Suppressor macrophage (primary cell): ENCODE measurements at places on chromosomes 11 and 22.

GRCh38 chr22:24104307-24105012, 76.8 kb upstream of the SUSD2 start:
- no peak for DNase-seq

DNA sequence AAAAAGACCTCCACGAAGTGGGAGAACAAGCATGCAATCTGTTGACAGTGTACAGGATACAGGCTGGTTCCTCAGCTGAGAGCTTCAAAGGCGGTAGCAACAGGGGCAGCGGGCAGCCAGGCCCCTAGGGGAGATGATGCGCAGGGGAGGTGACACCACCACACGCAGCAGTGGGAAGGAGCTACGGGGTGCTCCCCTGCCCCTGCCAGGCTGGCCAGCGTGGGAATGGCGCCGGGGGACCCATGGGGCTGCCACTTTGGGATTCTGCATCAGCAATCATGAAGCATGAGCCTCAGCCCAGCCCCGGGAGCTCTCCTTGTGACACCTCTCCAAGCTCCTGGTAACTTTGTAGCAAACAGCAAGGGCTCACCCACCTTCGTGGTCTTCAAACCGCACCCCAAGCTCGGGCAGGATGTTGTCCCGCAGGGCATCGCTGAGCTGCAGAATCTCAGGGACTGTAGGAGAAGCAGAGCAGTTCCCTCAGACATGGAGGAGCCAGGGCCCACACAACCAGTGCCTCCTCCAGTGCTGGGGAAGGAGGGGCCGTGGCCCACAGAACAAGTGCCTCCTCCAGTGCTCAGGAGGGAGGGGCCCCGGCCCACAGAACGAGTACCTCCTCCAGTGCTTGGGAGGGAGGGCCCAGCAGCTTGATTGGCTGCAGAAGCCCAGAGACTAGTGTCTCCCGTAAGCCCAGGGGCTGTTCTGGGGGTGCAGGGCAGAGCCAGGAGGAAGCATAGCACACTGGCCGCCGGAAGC, 14.6 kb upstream of the NAP1L4 start:
- no peak for DNase-seq

DNA sequence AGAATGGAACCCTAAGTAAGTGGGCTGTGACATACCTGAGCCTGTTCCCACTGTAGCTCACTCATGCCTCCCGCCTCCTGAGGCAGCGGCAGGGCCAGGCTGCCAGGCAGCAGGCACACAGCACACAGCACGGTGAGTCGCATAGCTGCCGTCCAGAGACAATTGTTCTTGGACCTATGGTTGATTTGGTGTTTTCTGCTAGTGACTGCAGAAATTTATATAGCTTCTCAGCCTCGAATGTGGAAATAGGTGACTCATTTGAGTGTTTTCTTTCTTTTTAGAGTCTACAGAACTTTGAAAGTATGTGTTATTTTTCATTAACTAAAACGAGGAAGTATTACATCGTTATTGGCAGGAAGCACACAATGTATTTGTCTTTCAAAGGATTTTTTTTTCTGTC, at the start of gene MMP7:
MMP7 (minus strand) TSS at position 190 of the 400 bp plus-strand sequence; CDS start at position 143, 47 bp downstream.
- peak; percentile 73 for DNase-seq

GRCh38 chr11:35247428-35247827, 108.5 kb downstream of the CD44 start:
- DNase-seq, result no peak

DNA sequence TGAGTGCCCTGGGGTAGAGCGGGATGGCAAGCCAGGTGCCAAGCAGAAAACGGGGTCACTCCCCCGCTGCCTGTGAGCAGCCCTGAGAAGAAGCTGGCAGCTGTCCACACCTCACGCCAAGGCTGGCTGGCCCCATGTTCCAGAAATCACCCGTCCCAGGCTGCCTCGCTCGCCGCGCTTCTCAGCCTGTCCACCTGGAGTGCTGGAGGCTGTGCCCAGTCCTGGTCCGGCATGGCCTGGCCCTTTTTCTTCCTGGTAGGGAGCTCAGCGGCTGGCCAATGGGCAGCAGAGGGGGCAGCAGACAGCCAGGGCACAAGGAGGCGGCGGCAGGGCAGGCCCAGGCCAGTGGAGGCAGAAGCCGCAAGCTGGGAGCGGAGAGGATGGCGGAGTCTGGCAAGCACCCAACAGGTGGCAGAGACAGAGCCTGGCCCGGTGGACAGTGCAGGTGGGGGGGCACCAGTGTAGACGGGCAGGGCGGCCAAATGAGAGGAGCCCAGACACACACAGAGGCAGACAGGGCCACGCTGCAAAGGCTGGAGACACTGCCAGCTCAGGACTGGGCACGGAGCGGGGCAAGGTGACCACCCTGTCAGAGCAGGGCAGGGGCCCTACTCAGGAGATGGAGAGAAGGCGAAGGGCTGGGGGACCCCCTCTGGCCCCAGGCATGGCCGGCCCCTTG, 37.2 kb upstream of the TH start:
- DNase-seq, result no peak

DNA sequence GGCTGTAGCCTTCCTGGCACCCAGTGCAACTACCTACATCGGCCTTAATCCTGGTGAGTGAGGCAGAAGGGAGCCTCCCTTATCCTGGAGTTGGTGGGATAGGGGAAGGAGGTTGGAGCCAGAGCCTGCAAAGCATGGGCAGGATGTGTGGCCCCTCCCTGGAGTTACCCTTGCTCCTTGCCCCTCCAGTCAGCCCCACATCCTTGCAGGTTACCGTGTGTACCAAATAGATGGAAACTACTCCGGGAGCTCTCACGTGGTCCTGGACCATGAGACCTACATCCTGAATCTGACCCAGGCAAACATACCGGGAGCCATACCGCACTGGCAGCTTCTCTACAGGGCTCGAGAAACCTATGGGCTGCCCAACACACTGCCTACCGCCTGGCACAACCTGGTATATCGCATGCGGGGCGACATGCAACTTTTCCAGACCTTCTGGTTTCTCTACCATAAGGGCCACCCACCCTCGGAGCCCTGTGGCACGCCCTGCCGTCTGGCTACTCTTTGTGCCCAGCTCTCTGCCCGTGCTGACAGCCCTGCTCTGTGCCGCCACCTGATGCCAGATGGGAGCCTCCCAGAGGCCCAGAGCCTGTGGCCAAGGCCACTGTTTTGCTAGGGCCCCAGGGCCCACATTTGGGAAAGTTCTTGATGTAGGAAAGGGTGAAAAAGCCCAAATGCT, 3.9 kb downstream of the SMPD1 start:
- DNase-seq, result no peak

DNA sequence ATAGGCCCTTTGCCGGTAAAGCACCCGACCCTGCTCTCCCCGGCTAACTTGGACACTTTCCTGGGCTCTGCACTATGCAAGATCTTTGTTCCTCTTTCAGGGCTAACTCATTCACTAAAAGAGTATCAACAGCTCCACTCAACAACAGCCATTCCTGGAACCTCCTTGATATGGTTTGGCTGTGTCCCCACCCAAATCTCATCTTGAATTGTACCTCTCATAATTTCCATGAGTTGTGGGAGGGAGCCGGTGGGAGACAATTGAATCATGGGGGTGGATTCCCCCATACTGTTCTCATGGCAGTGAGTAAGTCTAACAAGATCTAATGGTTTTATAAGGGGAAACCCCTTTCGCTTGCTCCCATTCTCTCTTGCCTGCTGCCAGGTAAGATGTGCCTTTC, 330.0 kb downstream of the TENM4 start:
- no peak for DNase-seq

- peak; percentile 67 for DNase-seq
Measured at GRCh38 chr11:57426929-57427726, at the start of gene SLC43A3. TSS of gene SLC43A3 (minus strand) at chr11:57427121. CDS start at chr11:57426172, 949 bp downstream.

DNA sequence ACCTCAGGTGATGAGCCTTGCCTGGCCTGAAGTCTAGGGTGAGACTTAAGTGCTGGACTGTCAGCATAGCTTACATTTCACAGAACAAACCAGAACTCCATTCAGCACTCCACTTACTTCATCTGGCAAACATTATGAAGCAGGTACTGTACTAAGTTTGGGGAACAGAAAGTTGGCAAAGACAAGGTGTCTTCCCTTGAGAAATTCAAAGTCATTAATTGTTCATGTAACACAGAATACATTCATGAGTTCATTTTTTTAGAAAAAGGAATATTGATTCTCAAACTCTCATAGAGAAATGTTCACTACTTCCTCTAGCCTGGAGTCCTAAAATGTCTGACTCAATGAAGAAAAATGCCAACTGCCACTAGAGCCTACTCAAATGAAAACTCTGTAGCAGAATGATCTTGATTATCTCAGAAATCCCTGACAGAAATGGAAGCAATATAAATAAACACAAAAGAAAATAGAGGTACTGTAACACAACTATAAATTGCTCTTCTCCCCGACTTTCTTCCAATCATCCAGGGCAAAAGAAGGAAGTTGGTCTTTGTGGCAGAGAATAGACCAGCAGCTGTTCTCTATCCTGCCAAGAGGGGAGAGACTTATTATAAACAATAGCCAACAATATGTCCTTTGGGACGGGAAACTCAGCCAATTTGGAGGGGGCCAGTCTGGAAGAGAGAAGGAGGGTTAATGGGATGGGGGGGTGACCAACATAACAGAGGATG, 129.2 kb upstream of the MTMR2 start:
- no peak for DNase-seq

GRCh38 chr11:77063407-77063806, 3.4 kb upstream of the CAPN5 start:
- DNase-seq, result no peak

DNA sequence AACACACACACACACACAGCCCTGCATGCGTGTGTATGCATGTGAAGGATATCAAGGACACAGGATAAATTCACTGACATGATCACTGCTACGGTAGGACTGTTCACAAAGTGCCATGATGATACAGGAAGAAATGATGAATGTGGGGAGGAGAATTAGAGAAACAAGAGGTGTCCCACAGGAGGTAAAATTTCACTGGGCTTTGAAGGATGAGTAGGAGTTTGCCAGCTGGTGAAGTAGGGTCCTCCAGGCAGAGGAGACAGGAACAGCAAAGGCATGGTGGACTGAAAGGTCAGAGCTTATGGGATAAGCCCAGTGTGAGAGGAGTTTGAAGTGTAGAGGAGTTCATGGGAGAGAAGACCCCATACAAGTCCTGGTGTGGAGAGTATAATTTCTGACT, 18.6 kb downstream of the NECTIN1 start:
- DNase-seq, result no peak

- no peak for DNase-seq
Measured at GRCh38 chr11:123924027-123924426, 15.4 kb upstream of the OR4D5 start.

DNA sequence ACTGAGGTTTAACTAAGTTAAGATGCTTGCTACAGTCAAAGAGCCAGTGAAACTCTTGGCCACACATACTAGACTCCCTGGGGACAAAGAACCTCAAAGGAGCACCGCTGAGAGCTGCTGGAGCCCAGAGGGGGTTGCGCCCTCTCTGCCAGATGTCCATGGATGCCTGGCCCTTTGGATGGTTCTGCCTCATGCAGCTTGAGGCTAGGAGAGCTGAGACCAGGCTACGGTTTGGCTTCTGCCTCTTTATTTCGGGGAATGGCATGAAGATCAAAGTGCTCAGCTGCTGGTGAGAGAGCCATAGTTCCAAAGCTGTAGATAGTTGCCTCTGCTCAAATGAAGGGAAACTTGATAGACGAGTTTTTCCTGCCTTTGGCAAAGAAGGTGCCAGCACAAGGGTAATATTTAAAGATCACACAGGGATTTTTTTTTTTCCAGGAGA, 43.0 kb downstream of the RASSF10 start:
- DNase-seq, result no peak

DNA sequence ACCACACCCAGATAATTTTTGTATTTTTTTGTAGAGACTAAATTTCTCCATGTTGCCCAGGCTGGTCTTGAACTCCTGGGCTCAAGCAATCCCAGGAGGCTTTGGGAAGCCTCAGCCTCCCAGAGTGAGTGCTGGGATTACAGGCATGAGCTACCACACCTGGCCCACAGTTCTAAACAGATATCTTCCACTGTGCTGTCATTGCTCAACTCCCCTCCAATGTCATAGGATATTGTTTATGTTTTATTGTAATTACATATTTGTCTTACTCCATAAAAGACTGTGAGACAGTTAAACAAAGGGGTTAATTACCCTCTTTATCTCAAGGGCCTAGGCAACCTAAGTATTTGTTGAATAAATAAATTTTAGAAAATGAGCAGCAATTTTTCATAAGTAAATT, 204.2 kb downstream of the GRM5 start:
- no peak for DNase-seq

GRCh38 chr11:69210310-69211035, 54.7 kb downstream of the SMIM38 start:
- peak; percentile 96 for DNase-seq

DNA sequence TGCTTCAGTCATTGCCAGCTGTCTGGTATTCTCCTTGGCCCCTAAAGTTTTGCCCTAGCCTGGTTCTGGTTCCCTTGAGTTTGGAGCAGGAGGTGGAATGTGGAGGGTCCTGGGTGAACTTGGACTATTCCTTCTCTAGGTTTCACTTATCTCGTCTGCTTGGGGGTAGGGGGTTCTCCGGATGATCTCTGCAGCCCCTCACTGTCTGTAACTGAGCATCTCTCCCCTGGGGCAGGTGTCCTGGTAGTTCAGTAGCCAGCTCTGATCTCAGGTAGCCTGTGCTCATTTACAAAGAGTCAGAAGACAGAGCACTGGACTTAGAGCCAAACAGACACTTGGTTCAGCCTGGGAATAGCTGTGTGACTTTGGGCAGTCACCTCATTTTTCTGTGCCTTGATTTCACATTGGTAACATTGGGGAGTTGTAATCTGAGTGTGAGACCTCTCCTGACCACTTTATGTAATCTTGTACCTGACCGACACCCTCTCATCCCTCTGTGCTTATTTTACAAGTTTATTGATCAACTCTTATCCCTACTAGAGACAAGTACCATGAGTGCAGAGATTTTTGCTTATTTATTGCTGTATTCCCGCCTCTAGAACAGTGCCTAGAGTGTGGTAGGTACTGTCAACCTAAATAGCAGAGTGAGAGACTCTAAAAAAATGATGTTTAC, 804 bp downstream of the CCDC134 start:
- no peak for DNase-seq

DNA sequence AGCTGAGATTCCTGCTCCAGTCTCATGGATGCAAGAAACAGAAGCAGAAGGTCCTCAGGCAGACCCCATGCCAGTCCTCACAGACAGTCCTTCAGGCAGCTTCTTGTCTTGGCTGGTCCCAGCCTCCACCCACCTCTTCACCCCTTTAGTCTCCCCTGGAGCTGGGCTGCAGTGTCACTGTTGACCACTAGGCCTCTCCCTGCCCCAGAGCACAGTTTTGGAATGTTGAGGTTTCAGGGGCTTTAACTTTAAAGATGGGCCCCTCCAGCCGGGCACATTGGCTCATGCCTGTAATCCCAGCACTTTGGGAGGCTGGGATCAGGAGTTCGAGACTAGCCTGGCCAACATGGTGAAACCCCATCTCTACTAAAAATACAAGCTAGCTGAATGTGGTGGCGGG, 39.5 kb upstream of the GCAT start:
- DNase-seq, result no peak

DNA sequence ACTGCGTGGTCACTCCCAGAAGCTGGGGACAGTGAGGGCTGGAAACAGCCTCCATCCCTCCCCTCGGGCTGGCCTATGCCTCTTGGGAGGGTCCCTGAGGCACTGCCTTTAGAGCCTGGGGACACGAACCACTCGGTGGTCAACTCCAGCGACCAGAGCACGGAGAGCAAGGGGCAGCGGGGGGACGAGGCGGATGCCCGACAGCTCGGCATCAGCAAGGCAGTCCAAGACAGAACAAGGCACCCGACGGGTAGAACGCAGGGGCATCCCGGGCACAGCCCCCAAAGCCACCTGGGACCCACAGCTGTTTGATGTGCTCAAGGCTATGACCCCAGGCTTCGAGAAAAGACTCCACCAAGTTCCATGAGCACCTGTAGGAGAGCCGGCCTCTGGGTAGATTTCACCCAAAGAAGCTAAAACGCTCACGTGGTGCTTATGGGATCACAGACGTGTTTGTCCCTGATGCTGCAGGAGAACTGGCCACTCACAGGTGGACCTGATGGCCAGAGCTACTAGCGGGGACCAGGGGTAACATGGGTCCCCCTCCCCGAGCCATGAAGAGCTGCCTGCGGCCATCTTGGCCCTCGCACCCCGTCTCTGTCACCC, 510 bp upstream of the LSP1 start:
- no peak for DNase-seq
